Stimulated activated naive CD8-positive, alpha-beta T cell treated with anti-CD3 and anti-CD28 coated beads, Interleukin-15, amount 100 ng/mL, for 72 hours (primary cell): ENCODE measurements at places on chromosomes 5 and 9.

GRCh38 chr5:76583163-76584047 lies 39.8 kb downstream of the F2RL2 start:
- DNase-seq = no peak

GRCh38 chr5:19795218-19795617 lies 192.8 kb downstream of the CDH18 start:
- DNase-seq = no peak

DNA sequence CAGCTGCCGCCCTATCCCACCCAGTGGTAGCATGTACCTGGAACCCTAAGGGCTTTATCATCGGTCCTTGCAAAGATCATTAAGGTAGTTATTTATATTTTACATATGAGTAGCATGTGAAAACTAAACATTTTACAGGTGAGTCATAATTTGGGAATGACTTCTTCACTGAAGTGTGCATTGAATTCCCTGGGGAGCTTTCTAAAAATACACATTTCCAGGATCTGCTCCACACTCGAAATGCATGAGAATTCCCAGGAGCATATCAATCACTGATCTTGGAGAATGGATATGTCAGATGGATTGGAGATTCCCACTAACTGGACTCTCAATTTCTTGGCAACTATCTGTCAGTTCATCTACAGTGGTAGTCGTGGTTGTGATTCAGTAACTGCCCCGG lies 717.5 kb downstream of the IRX1 start:
- DNase-seq = no peak

- no peak for DNase-seq
Measured at GRCh38 chr5:68818870-68819269, 274.9 kb upstream of the SLC30A5 start.

- DNase-seq = no peak
Measured at GRCh38 chr5:109452661-109453060, 42.9 kb upstream of the PJA2 start.

- no peak for DNase-seq
Measured at GRCh38 chr5:123916345-123917121, 404.6 kb downstream of the CSNK1G3 start.

DNA sequence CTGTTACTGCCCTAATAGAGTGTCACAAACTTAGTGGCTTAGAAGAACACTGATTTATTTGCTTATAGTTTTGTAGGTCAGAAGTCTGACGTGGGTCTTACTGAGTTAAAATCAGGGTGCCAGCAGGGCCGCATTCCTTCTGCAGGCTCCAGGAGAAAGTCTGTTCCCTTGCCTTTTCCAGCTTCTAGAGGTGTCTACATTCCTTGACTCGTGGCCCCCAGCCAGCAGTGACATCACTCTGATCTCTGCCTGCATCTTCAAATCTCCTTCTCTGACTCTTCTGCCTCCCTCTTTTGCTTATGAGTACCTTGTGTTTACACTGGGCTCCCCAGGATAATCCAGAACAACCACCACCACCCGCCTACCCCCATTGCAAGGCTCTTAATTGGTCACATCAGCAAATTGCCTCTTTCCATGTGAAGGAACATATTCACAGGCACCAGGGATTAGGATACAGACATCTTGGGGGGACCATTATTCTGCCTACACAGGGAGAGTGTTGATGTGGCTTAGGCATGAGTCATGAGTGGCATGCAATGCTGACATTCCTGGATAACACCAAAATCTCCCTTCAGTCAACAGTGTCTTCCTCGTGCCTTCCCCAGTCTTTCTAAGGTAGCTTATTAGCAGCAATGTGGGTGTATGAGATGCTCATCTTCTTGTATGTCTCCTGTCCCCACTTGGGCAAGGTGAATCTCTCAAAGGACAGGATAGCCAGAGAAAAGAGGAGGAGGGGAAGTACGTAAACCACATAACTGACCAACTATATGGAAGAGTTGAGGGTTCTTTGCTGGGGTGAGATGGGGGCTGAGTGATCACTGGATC lies 24.4 kb downstream of the CYFIP2 start:
- no peak for DNase-seq

DNA sequence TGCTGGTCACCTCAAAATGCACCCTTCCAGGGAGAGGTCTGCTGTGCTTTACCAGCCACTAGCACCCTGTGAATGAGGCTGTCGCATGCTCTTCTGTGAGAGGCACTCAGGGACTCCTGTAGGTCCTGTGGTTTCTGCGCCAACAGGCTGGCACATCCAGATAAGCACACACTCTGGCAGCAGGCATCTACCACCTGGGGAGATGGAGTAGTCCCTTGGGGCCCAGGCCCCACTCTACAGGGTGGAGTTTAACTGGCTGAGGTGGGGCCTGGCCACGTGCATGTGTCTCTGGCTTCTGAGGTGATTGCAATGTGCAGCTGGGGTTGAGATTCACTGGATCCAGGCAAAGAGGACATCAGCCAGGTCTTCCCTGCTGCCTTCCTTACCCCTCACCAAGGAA lies 32.3 kb downstream of the TMEM174 start:
- no peak for DNase-seq

DNA sequence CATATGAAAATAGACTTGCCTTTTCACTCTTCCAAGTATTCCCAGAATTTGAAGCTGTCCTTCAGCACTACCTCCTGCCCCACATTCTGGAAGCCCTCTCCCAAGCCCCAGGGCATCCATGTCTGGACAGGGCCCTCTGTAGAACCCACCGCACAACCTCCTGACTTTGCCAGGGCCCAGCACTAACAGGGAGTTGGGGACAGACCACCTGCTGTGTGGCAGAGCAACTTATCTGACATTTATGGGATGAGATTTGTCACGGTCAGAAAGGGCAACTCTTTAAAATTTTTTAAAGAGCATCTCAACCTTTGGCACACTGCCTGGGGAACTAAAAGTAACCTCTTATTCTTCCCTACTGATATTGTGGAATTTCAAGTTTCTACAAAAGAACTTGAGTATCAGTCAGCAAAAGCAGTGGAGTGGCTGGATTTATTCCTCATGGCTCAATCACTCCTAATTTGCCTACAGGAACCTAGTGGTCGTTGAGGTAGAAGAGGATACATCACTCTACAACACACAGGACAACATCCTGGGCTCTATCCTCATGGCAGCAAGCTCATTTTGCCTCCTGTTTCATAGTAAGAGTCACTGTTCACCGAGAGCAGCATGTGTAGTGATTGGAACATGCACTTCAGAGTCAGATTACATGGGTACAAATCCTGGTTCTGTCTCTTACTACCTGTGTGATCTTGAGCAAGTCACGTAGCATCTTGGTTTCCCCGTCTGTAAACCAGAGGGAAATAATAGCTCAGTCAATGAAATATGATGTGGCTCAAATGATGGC lies 285.3 kb downstream of the ENC1 start:
- no peak for DNase-seq

- peak; percentile 21 for DNase-seq
Measured at GRCh38 chr5:61275841-61276240, 56.2 kb upstream of the ZSWIM6 start.

GRCh38 chr5:170619869-170620268 lies 116.0 kb downstream of the KCNIP1 start:
- no peak for DNase-seq

- DNase-seq = no peak
Measured at GRCh38 chr5:115414406-115415142, 118.1 kb upstream of the CCDC112 start.

GRCh38 chr9:129595903-129596540 lies 24.9 kb downstream of the C9orf50 start:
- DNase-seq = no peak

DNA sequence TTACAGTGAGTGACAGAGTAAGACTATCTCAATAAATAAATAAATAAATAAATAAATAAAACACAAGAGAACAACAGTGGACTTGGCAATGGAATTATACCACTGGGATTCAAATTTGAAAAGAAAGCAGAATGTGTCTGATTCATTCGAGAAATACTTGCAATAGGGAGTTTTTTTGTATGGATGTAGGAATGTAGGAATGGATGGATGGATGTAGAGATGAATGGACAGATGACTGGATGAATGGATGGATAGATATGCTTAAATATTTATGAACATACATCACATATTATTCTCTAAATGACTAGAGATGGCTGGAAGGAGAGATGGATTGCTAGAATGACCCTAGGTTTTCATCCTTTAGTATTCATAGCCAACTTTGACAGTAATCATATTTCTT lies 22.0 kb upstream of the CEMIP2 start:
- DNase-seq = no peak

GRCh38 chr9:76741524-76741923 lies 22.7 kb upstream of the PCA3 start:
- DNase-seq = no peak

DNA sequence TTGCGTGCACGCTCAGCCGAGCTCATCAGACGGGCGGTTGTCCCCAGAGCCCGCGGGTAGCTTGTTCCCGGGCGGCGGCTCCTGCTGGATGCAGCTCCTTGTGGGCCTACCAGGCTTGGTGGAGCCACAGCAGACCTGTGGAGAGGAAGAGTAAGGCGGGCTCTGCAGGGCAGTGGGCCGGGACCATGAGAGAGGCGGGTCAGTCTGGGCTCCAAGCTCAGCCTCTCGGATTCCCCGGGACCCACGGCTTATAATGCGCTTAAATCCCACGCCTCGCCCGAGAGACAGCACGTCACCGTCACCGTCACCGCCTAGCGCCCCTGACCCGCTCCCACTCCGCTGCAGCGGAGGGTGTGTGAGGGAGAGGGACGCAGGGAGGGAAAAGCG lies 1.9 kb upstream of the ANKRD18A start:
- no peak for DNase-seq

- no peak for DNase-seq
Measured at GRCh38 chr9:112075009-112075378, 100.1 kb downstream of the SUSD1 start.

- no peak for DNase-seq
Measured at GRCh38 chr5:117295941-117296340, 721.3 kb upstream of the SEMA6A start.

GRCh38 chr9:19937121-19937520 lies 148.3 kb upstream of the SLC24A2 start:
- DNase-seq = no peak

GRCh38 chr5:39455645-39456044 lies 30.9 kb upstream of the DAB2 start:
- DNase-seq = no peak

GRCh38 chr5:142972064-142972570 lies 201.9 kb downstream of the ARHGAP26 start:
- no peak for DNase-seq

DNA sequence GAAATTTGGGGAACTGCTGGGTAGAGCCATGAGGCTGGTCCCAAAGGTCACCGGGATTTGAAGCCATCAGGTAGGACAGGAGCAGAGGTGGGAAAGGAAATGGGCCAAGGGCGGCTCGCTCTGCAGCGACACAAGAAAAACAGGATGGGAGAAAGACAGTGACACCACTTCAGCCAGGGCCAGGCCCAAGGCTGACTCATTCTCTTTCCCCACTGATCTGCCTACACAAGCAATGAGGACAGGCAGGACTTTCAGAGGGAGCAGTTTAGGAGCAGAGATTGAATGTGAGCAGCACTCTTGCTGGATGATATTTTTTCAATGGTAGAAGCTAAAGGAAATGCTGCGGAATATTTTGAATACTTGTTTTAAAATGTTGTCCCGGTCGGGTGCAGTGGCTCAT lies 3.5 kb downstream of the RUFY1 start:
- DNase-seq = no peak

GRCh38 chr5:43616535-43616934 lies 13.6 kb downstream of the NNT start:
- DNase-seq = no peak

DNA sequence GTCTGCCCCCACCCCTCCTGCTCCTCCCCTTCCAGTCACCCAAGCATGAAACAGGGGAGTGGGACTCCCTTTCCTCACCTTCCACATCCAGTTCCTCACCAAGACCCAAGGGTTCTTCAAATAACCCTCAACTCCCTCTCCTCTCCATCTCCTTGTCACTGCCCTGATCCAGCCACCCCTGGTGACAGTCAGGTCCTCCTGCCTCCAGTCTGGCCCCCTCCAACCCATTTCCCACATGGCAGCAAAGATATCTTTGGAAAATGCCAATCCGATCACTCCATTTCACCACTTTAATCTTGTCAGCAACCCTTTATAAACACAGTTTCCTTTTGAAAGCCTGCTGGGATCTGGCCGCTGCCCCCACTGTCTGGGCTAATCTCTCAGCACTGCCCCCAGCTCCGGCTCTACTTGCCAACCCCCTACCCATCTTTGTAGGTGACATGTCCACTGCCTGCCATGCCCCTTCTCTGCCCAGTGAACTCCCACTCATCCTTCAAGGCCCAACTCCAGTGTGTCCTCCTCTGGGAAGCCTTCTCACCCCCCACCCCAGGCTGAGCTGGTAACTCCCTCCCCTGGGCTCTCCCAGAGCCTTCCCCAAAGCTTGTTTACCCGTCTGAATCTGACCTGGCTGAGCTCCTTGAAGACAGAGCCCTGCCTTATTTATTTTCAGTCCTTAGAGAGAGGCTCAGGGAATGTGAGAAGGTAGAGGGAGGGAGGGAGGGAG lies 781 bp upstream of the MYOZ3 start:
- DNase-seq = no peak

GRCh38 chr9:100427366-100428263 lies 672 bp downstream of the MSANTD3 start:
- DNase-seq = no peak

DNA sequence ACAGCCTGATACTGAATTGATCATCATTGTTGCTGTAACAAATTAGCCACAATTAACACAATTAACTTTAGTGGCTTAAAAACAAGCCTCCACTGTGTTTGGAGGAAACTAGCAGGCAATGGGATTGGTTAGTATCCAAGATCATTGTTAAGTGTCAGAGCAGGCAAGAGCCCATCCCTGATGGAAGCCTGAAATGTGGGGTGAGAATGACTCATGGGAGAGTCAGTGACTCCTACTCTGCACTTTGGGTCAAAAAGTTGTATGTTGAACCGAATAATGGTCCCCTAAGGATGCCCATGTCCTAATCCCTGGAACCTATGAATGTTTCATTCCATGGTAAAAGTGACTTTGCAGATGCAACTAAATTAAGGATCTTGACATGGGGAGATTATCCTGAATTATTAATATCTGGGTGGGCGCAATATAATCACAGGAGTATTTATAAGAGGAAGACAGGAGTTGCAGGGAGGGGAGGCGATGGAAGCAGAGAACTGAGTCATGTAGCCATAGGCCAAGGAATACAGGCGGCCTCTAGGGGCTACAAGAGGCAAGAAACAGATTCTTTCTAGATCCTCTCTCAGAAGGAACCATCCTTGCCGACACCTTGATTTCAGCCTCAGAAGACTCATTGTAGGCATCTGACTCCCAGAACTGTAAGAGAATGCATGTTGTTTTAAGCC lies 28.8 kb downstream of the ALG2 start:
- DNase-seq = no peak

GRCh38 chr9:103377667-103378066 lies 382.5 kb downstream of the CYLC2 start:
- DNase-seq = no peak

GRCh38 chr5:36682499-36682898 lies 76.1 kb downstream of the SLC1A3 start:
- no peak for DNase-seq

GRCh38 chr5:150113047-150113744 lies 26.8 kb upstream of the CSF1R start:
- no peak for DNase-seq
